ENCODE measurements at places on chromosomes 1 and 21.

GRCh38 chr1:105591681-105592080 is 1464.8 kb upstream of the PRMT6 start:
- no peak for DNase-seq

GRCh38 chr1:222347627-222348026 is 200.3 kb downstream of the HHIPL2 start:
- no peak for DNase-seq

DNA sequence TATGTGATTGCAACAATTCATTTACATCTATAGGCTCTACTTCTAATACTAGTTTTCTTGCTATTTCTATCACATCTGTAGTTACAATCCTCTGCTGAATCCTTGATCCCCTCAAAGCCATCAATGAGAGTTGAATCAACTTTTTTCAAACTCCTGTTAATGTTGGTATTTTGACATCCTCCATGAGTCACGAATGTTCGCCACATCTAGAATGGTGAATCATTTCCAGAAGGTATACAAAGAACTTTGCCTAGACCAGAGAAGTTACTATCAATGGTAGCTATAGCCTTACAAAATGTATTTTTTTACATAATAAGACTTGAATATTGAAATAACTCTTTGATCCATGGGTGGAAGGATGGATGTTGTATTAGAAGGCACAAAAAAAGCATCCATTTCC is 110.0 kb downstream of the AMY1C start:
- no peak for DNase-seq

DNA sequence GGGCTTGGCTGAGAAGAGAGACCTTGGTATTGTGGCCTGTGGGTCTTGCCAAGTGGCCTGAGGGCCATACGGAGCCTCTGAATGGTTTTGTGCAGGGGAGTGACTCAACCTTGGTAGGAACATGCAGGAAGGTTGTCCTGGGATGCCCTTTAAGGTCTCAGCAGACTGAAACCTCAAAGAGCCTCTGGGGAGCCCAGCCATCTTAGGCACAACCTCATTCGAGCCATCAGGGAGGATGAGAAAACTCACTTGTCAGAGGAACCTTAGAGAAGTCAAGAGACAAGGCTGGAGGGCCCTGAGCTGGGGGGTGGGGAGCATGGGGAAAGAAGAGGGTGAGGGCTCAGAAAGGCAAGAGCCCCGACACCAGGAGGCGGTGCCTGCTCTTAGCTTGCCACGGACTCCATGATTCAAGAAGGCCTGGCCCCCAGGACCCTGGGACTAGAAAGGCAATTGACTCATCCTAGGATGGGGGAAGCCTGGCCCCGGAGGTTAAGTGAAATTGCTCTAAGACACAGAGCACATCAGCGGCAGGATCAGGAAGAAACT is 13.0 kb downstream of the IFI6 start:
- DNase-seq: no peak

DNA sequence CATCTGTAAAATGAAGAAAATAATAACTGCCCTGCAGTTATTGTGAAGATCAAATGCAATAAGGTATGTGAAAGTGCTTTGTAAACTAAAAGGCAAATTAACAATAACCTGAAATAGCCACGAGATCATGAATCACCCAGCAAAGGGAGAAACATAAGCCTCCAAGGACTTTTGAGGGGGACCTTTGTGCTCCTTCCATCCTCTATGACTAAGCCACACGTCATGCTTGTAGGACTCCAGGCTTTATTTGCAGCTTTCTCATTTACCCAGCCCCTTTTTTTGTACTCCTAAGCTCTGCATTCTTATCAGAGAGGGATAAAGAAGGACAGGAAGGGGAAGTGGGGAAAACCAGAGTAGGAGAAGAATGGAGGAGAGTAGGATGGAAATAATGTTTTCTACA is 115.1 kb downstream of the PROX1 start:
- DNase-seq: no peak

DNA sequence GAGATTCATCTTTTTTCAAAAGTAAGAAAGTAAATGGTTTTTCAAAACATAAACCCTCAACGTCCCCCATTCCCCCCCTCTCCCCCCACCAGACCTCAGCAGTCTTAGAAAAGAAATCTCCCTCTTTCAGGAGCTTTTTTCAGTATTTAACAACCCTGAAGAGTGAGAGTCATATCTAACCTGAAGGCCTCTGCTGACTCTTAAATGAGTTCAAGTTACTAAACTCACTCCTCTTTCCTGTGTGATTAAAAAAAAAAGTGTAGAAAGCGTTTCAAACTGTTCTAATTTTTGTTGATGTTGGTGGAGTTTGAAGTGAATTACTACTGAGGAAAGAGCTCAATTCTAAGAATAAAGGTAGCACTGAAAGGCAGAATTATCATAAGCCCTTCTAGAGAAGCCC is 93.7 kb downstream of the VAV3 start:
- no peak for DNase-seq

DNA sequence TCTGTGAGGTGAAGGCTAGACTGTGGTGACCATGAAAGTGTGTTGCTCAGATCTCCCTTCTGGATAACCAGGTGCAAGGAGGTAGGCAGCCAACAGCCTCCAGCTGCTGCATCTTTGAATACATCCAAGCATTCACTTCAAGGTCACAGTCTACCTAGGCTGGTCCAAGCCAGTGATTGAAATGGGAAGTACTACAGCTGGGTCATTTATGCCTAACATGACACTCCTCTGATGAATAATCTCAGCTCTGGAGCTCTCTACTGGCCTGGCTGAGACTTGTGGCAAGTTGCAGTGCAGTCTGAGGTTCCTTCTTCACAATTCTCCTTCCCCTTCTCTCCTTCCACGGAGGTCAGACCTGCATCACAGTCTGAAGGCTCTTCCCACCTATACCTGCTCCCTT is 35.0 kb upstream of the ARHGAP29 start:
- no peak for DNase-seq

GRCh38 chr1:162229549-162229948 is 147.1 kb downstream of the SPATA46 start:
- no peak for DNase-seq

DNA sequence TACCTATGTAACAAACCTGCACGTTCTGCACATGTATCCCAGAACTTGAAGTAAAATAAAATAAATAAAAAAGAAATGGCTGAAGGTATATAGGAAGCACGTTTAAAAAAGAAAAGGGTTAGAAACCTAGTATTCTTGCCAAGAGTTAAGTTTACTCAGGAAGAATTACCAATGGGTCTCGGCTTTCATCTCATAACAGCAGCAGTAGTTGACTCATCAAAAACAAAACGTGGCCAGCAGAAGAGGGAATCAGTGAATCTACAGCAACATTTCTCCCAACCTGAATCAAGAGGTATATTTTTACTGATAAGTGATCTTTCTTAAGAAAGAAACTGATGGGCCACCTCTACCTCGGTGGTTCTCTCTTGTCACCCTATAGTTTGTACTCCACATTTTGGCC is 340.3 kb downstream of the BRINP2 start:
- no peak for DNase-seq

DNA sequence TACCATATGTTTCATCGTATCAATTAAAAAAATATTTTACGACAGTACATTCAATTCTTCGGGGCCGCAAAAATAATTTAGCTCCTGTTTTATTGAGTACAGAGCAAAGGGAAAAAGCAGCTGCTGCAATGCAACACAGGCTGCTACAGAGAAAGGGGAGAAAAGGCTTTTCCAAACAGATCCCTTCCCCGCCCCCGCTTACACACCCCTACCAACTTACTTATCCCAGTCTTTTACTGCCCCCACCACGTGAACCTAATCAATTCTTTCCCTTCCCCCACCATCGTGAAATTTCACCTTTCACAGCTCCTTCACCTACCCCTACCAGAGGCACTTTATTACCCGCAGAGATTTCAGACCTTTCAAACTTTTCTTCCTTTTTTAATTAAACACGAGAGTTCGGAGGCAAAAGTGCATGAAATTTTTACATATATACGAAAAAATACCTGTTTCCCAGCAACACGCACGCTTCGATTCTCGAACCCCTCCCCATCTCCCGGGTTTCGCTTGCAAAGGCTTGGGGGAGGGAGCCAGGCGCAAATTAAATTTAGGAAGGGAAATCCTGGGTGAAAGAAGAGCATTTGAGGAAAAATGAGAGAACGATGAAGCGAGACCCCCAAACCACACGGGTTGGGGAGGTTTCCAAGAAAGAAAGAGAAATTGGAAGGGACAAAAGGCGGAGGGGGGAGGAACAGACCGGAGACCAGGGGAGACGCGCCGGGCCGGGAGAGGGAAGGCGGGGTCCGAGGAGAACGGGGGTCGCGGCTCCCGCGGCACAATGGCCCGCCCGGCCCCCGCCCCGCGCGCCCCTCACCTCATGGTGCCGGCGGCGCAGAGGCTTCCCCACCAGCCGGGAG is 823 bp downstream of the ENAH start:
- DNase-seq: peak; percentile 34

DNA sequence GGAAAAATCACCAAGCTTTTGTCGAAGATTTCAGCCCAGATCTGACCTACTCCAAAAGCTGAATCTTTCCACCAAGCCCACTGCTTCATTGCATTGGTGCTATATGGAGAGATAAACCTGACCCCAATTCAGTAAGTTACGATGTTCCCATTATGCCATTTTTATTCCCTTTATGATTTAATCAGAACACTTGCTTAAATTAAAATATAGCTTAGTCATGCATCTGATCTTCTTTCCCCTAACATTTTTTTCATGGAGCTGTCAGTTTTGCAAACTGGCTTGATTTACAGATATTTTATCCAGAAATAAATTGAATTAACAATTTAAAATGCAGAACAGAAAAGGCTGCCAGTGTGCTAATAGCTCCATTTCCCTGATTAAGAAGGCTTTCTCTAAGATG is 503.5 kb upstream of the C1orf87 start:
- DNase-seq: no peak

DNA sequence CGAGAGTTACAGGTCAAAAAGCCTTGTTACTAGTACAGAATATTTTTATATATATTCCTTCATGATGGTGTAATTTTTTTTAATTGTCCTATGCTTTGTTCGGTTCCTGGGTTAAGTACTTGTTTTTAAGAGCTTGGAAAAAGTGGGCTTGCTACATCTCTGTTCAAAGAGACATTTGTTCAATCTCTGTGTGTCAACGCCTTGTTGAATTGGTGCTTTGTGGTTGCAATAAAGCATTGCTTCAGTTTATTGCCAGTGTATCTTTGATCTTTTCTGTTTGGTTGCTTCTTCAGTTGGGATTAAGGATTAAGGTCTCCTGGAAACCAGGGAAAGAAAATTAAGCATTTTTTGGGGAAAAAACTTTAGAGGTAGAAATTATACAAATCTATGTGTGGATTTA is 47.7 kb upstream of the DNASE2B start:
- no peak for DNase-seq

Data from RCC 7860 (cell line).